ENCODE measurements at places on chromosomes 13 and 19. TPM values are rescaled to one million over a fixed set of nuclear protein-coding genes. Genes with fewer than 3 reads are reported as not detected.

GRCh38 chr13:44627441-44627840, 51.3 kb upstream of the TSC22D1 start:
- no peak for DNase-seq

Gene MBD3L2
- total RNA-seq = not detected

Gene KLK11
- 1.0 TPM for total RNA-seq

Gene OVOL3
- not detected for total RNA-seq

DNA sequence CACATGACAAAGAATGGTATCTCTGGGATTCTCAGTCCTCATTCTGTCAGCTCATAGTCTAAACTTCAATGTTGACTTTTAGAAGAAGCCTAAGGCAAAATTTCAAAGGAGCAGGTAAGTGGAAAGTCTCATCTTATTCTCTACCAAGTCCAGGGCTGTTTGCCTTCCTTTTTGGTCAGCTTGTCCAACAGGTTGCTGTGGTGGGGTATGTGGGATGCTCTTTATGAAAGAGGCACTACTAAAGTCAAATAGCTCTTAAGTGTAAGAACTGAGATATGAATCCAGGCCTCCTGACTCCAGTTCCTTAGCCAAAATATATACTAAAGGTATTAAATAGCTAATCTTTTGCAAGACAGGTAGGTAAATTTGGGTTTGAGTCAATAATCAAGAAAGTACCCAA, 540.6 kb upstream of the SPRY2 start:
- no peak for DNase-seq

DNA sequence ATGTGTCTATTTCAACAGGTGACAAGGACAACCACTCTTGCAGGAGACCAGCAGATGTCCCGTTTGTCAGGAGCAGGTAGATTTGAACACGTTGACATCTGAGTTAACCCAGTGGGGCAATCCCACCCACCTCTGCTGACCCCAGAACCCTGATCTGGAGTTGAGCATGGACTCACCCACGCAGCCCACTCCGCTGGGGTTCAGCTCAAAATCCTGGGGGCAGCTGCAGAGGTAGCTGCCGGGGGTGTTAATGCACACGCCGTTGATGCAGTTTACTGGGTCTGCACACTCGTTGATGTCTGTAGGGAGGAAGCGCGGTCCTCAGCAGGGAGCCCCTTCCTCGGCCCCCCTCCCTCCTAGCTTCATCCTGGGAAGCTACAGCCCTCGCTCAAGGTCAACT, 39.9 kb downstream of the FBN3 start:
- DNase-seq = no peak

DNA sequence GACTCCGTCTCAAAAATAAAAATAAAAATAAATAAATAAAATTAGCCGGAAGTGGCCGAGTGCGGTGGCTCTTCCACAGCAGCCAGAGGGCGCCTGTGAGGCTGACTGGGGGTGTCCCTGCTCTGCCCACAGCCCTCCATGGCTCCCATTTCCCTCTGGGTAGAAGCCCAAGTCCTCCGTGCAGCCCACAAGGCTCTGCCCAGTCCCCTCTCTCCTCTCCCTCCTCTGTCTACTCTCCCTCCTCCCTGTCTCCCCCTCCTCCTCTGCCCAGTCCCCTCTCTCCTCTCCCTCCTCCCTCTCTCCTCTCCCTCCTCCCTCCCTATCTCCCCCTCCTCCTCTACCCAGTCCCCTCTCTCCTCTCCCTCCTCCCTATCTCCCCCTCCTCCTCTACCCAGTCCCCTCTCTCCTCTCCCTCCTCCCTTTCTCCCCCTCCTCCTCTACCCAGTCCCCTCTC, 20.4 kb downstream of the MISP start:
- DNase-seq = no peak

- DNase-seq = no peak
Observed at GRCh38 chr13:105343134-105343806, 1192.2 kb downstream of the EFNB2 start.

DNA sequence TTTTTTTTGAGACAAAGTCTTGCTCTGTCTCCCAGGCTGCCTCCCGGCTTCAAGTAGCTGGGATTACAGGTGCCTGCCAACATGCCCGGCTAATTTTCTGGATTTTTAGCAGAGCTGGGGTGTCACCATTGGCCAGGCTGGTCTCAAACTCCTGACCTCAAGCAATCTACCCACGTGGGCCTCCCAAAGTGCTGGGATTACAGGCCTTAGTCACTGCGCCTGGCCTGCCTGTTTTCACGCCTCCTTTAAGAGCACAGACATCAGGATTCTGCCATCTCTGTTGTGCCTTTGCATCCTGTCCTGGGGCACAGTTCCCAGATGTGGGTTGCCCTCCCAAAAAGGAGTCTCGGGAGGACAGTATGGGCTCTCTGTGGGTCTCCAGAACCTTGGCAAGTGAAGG, 2.5 kb upstream of the PRAM1 start:
- no peak for DNase-seq

Gene HCST
- 6.8 TPM for total RNA-seq

Gene ZNF486
- 65.9 TPM for total RNA-seq

Gene ILF3
- total RNA-seq = 331 TPM

Gene PGLYRP2
- 0.34 TPM for total RNA-seq

- peak; percentile 67 for DNase-seq
Observed at GRCh38 chr13:110644892-110645521, 29.7 kb downstream of the NAXD start.

DNA sequence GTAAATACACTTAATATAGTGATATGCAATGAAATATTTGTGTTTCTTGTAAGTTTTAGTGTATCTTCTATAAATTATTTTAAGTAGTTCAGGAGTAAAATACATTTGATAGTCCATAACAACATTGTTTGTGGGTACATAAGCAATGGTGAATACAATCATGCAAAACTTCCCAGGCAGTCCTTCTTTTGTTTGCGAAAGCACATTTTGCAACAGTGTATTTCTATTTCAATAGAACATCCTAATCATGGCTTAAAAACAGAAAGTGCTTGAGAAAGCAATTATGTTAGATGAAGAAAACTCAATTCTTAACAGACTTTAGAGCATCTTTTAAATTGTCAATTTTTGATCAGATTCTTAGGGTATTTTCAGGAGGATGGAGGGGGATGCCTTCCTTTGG, 155.6 kb downstream of the POSTN start:
- DNase-seq = no peak

Gene CNN1
- total RNA-seq = 301 TPM

GRCh38 chr13:41312176-41312500, 1.1 kb downstream of the NAA16 start:
- DNase-seq = peak; percentile 52

DNA sequence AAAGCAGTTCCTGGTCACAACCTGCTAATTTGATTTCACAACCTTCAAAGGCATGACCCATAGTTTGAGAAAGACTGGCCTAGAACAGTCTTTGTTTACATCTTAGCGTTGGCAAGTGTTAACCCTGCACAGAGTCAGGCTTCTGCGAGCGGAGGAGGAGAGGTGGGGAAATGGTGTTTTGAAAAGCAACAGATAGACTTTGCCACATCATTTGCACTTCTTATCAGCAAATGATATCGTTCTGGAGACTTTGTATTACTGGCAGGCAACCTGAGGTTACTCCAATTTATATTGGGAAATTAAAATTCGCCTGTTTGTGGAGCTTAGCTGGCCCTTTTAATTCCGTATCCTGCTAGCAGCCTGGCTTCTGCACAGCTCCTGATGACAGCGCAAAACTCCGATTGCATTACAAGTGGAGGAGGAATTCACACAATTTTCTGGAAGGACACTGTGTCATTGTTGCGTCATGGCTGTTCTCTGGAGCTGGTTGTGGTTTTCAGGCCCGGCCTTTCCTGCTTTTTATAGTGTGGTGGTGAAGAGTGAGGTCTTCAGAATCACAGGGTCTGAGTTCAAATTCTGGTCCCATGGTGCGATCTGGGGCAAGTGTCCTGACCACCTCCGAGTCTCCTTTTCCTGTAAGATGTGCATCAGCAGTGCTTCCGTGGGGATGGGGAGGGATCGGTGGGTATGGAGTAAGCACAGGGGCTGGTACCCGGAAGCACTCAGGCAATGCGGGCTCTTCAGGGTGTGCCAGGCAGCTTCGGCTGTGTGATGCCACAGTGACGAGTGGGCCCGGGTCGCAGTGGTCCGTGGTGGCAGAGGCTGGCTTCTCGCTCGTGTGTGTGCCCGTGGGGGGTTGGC, 49.1 kb upstream of the EHD2 start:
- peak; percentile 87 for DNase-seq

- DNase-seq = no peak
Observed at GRCh38 chr19:3138268-3138667, 2.4 kb downstream of the GNA15 start.

- no peak for DNase-seq
Observed at GRCh38 chr13:21850013-21851006, 179.4 kb downstream of the FGF9 start.

DNA sequence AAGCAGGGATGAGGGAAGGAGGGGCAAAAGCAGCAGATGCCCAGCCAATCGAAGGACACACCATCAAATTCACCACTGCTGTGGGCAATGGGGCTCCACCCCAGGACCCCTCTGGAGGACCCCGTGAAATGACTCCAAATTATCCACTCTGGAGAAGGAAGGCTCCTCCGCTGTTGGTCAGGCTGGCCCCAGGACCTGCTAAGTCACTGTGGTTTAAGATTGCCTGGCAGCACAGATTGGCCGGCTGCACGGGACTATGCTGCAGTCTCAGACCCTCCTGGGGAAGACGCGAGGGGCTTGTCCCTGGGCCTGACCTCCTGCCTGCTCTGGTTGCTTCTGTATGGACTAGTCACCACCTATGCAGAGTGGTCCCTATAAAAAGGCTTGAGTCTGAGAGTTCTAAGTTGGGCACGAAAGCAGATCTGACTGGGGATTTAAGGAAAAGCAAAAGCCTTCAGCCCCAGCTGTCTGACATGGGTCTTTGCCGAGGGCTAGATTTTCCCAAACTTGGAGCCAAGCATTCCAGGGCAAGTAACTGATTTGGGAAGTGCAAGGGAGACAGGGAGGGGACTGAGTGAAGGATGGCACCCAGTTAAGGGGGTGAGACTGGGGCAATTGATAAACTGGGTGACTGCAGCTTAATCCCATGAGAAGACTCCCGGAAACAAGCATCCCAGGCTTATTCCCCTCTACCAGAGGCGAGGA, 91.7 kb downstream of the TSHZ3 start:
- DNase-seq = peak; percentile 22

DNA sequence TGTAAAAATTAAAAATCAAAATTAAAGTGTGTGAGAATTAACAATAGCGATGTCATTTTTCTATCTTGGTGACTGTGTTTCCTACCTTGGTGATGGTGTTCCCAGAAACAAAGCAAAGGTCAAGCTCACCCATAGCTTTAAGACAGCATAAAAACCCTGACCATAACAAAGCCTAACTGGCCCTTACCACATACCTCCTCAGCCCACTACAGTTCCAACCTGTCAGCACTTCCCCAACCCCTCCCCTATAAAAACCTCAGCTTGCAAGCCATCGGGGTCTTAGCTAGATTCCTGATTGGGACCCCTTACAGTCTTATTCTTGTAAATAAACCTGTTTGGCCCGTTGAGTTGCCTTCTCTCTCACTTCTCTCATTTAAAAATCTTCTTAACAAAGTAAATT, 484.4 kb upstream of the PCDH20 start:
- no peak for DNase-seq

- peak; percentile 46 for DNase-seq
Observed at GRCh38 chr13:32125221-32125689, 93.7 kb downstream of the FRY start.

- no peak for DNase-seq
Observed at GRCh38 chr19:23203841-23204344, 46.3 kb downstream of the ZNF724 start.

Gene STAP2
- total RNA-seq = 66.8 TPM

Gene VSTM1
- total RNA-seq = not detected

- DNase-seq = peak; percentile 54
Observed at GRCh38 chr19:18051887-18052286, 34.8 kb downstream of the IL12RB1 start.
